Endothelial cell (in vitro differentiated cells): ENCODE measurements at places on chromosomes 2 and 18. TPM values are rescaled to one million over a fixed set of nuclear protein-coding genes. Genes with fewer than 3 reads are reported as not detected.

DNA sequence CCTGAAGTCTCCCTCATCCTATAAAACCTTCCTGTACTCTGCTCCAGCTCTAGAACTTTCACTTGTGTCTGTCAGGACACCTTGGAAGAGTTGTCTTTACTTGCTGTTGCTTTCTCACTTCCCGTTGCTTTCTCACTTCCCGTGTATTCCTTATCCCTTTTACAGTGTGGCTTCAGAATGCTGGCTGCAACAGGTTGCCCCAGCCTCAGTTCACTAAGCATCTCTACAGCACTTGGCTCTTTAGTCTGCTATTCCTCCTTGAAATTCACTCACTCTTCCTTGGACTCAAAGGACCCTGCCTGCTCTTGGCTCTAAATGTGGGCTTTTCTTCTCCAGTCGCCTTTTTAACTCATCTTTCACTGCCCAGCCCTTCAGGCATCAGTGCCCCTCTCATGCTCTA is 162.5 kb upstream of the ALPP start:
- H3K4me3 ChIP-seq, result peak overlapping the region; percentile 13
- peaks cover 47% of the 10 kb centered on the region for H3K4me1 ChIP-seq
- DNase-seq, result no peak

The FLACC1 gene
- 1.1 TPM for total RNA-seq

DNA sequence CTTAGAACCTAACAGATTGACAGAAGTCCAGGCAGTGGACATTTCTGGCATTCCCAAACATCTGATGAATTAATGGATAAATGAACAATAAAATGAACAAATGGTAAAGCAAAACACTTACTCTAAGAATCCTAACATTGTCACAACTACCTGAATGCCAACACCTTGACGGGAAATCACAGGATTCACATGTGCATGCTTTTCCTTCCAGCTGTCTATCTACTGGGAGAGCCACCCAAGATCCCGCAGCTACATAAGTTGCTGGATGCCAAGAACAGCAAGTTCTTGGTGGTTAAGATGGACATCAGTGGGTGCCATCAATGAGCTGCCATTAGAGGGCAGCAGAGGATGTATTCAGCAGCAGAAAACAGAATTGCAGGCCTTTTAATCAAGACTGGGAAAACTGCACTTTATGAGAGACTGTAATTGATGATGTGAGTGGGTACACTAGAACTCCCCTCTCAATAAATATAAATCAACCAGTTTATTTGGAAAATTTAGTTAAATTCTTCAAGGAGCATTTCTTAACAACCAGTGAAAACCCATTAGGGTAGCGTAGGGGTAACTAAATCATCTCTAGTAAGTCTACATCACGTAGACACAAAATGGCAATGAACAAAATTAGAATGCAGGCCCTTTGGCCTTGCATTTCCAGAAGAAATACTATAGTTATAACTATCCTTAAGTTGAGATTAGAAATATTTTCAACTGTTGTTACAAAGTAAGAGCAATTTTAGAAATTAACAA is 45.6 kb downstream of the SESTD1 start:
- H3K36me3 ChIP-seq, result no peaks in the 10 kb centered on the region
- peak; percentile 67 for DNase-seq
- peaks cover 9% of the 10 kb centered on the region for H3K4me1 ChIP-seq
- no peak overlapping the region for H3K27ac ChIP-seq

The B3GNT7 gene
- 5.3 TPM for total RNA-seq

GRCh38 chr18:39741755-39742466 is 2176.3 kb upstream of the CELF4 start:
- H3K4me3 ChIP-seq, result no peak overlapping the region
- no peak for DNase-seq
- H3K4me1 ChIP-seq, result no peaks in the 10 kb centered on the region

DNA sequence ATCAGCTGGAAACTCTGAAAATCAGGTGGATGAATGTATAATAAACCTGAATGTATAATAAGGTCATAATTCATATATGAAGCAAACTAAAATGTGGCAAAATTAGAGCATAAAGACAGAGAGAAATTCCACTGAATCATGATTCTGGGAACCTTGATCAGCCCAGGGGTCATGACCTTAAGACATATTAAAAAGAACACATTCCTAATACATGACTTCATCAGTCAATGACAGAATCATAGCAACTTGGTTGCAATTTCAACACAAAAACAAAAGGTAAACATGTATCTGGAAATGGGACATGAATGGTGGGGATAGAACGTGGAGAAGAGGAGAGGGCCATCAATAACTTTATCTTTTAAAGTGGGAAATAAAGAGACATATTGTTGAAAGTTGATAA is 17.6 kb downstream of the AFF3 start:
- H3K27ac ChIP-seq, result no peak overlapping the region
- no peaks in the 10 kb centered on the region for H3K4me1 ChIP-seq
- peaks cover 5% of the 10 kb centered on the region for H3K27me3 ChIP-seq
- DNase-seq, result no peak
- H3K4me3 ChIP-seq, result no peak overlapping the region

DNA sequence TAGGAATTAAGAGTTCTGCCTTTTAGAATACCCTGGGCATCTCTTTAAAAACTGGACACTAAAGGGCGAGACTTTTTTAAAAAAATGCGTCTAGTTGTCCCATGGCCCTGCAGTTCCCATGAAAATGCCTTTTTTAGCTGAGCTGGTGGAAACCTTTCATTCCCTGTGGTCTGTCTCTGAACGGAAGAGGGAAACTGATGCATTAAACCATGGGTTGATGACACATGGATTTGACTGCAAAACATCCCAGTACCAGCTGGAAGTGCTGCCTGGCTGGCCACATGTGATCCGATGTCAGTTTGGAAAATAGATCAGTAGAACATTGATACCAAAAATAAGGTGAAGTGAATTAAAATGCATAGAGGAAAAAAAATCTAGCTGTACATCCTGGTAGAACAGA is 129.2 kb downstream of the MYO1B start:
- no peak overlapping the region for H3K4me3 ChIP-seq
- peaks cover 29% of the 10 kb centered on the region for H3K4me1 ChIP-seq
- DNase-seq, result no peak
- H3K27me3 ChIP-seq, result no peaks in the 10 kb centered on the region
- no peak overlapping the region for H3K27ac ChIP-seq
- peaks cover 30% of the 10 kb centered on the region for H3K36me3 ChIP-seq

GRCh38 chr2:182852090-182852489 is 14.3 kb downstream of the FRZB start:
- H3K27ac ChIP-seq, result no peak overlapping the region
- peaks cover 17% of the 10 kb centered on the region for H3K4me1 ChIP-seq
- H3K27me3 ChIP-seq, result no peaks in the 10 kb centered on the region
- DNase-seq, result no peak
- H3K36me3 ChIP-seq, result peaks cover 11% of the 10 kb centered on the region

DNA sequence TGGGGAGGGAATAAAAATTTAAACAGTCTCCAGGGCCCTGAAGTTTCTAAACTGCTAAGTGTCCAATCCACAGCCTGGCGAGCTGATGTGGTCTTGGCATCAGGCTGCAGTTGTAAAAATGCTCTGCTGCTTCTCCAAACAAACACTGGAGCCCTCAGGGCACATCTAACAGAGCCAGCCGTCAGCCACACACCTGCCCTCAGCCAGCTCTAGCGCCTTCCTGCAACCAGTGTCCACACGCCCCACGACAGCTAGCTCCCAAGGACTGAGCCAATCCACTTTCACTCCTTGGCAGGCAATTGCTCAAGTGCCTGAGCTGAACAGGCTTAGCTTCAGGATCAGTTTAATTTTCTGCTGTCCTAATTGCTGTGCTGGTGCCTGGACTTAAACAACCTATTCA is 446.4 kb upstream of the RAB12 start:
- H3K4me3 ChIP-seq, result no peak overlapping the region
- peaks cover 7% of the 10 kb centered on the region for H3K27me3 ChIP-seq
- H3K4me1 ChIP-seq, result peaks cover 2% of the 10 kb centered on the region
- no peak overlapping the region for H3K27ac ChIP-seq
- peaks cover 12% of the 10 kb centered on the region for H3K36me3 ChIP-seq

GRCh38 chr2:96344011-96344410 is 8.4 kb downstream of the NCAPH start:
- DNase-seq, result no peak
- H3K27ac ChIP-seq, result no peak overlapping the region
- no peaks in the 10 kb centered on the region for H3K36me3 ChIP-seq
- H3K4me3 ChIP-seq, result no peak overlapping the region

The NRP2 gene
- total RNA-seq, result 258 TPM

- H3K27ac ChIP-seq, result no peak overlapping the region
- no peak overlapping the region for H3K4me3 ChIP-seq
- DNase-seq, result no peak
These were observed 358.3 kb downstream of the CELF4 start for GRCh38 chr18:37207343-37207742.

DNA sequence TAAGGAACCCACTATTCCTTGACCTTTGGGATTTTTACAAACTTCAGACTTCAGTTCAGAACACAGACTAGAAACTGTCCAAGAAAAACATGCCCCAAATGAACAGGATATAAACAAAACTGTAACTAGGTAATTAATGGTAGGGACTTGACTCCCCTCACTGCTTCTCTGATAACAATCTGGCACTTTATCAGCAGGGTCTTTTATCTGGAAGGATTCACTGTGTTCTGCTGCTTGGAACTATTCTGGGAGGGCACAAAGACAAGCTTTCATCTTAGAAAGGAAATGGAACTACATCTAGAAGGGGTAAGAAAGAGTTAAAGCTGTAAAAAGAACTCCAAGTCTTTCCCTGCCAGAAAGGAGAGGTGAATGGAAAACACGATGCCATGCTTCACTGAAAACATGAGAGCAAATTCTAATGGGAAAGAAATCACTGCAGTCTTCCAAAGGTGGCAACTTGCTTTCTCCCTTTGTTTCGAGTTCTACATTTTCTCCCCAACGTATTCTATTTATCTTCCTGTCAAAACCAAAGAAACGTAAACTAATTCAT is 181.2 kb downstream of the THADA start:
- peak overlapping the region; percentile 52 for H3K27ac ChIP-seq
- no peak overlapping the region for H3K4me3 ChIP-seq
- H3K27me3 ChIP-seq, result peaks cover 1% of the 10 kb centered on the region
- DNase-seq, result no peak

- no peaks in the 10 kb centered on the region for H3K4me1 ChIP-seq
- H3K36me3 ChIP-seq, result no peaks in the 10 kb centered on the region
- no peak for DNase-seq
- no peaks in the 10 kb centered on the region for H3K27me3 ChIP-seq
- H3K4me3 ChIP-seq, result no peak overlapping the region
These were observed 88.6 kb downstream of the SLC5A7 start for GRCh38 chr2:108074946-108075345.

DNA sequence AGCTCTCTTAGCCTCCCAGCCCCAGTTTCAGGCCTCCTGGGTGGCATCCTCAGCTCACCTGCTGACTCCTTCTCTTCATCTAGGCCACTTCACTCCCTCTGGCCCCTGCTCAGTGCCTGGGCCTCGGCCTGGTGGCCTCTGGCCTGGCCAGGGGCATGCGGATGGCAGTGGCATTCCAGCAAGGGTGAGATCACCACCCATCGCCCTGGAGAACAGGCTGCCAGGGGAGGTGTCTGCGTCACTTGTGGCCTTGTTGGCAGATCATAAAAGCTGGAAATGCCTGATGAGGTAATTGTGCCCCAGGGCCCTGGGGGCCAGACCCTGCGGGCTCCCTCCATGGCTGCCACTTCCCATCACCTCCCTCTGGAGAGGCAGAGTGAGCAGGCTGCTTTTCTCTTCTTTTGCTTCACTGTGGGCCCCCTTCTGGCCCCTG is 72.5 kb upstream of the SMAD2 start:
- no peak overlapping the region for H3K4me3 ChIP-seq
- no peak for DNase-seq
- no peaks in the 10 kb centered on the region for H3K36me3 ChIP-seq
- H3K27me3 ChIP-seq, result peaks cover 12% of the 10 kb centered on the region
- no peak overlapping the region for H3K27ac ChIP-seq

- no peak overlapping the region for H3K4me3 ChIP-seq
- H3K36me3 ChIP-seq, result peaks cover 2% of the 10 kb centered on the region
- H3K27me3 ChIP-seq, result peaks cover 6% of the 10 kb centered on the region
- peaks cover 6% of the 10 kb centered on the region for H3K4me1 ChIP-seq
- DNase-seq, result no peak
- no peak overlapping the region for H3K27ac ChIP-seq
These were observed 700 bp downstream of the TOGARAM2 start for GRCh38 chr2:28981620-28982376.

GRCh38 chr2:136909777-136910176 is 144.4 kb downstream of the THSD7B start:
- H3K36me3 ChIP-seq, result peaks cover 7% of the 10 kb centered on the region
- peaks cover 1% of the 10 kb centered on the region for H3K27me3 ChIP-seq
- H3K4me3 ChIP-seq, result no peak overlapping the region
- H3K27ac ChIP-seq, result no peak overlapping the region

The SPHKAP gene
- 0.05 TPM for total RNA-seq

- no peak overlapping the region for H3K27ac ChIP-seq
- H3K27me3 ChIP-seq, result no peaks in the 10 kb centered on the region
- no peak for DNase-seq
These were observed 50.0 kb downstream of the DTNB start for GRCh38 chr2:25623361-25623760.

The OTOS gene
- not detected for total RNA-seq

- no peaks in the 10 kb centered on the region for H3K36me3 ChIP-seq
- no peak for DNase-seq
- H3K4me1 ChIP-seq, result peaks cover 3% of the 10 kb centered on the region
These were observed 8.8 kb downstream of the PRLH start for GRCh38 chr2:237574894-237575868.

DNA sequence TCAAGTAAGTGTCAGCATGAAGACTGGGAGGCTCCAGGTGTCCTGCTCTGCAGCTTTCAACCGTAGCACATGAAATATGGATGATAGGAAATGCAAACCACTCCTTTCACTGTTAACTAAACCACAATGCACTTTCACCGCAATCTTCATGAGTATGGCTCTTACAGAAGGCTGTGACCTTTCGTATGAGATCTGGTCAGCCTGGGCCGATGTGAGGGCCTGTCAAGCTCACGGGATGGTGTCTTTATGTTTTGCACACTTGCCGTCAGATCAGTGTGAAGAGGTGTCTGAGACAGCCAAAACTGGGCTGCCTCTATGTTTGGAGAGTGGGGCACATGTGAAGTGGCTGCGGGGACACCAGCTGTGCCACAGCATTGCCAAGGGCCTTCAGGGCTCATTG is 62.8 kb upstream of the AFF3 start:
- no peaks in the 10 kb centered on the region for H3K4me1 ChIP-seq
- no peaks in the 10 kb centered on the region for H3K36me3 ChIP-seq
- no peaks in the 10 kb centered on the region for H3K27me3 ChIP-seq
- DNase-seq, result no peak
